ENCODE measurements at places on chromosomes 13 and 19.
A peak's percentile ranks its signal among the peaks of the same experiment; 100 is the strongest.

DNA sequence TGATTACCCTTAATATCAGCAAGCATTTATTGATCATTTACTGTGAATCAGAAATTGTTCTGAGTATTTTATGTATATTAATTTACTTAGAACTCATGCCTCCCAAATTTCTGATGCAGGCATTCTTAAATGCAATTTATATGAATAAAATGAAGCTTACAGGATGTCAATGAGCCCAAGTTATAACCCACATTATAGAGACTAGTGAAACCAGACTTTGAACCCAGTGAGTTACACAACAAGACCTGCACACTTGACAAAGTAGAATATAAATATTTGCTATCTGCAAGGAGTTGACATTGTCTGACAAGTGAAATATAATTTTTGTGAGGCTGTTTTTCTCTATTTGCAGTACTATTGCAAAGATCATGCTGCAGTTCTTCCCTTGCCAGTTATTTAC lies 656.0 kb downstream of the GPC5 start:
- DNase-seq = no peak

DNA sequence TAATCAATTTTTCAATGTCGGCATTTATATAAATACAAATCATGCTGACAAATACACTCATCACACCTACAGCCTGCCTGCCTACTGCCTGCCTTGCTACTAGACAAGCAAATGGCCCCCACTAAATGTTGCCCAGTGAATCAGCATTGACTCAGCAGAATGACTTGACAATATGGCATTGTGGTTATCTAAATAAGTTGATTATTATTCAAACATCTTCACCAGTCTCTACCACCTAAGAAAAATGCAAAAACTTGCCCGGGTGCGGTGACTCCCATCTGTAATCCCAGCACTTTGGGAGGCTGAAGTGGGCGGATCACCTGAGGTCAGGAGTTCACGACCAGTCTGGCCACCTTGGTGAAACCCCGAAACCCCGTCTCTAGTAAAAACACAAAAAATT lies 296.1 kb downstream of the PCDH9 start:
- DNase-seq = no peak

- DNase-seq = no peak
Observed at GRCh38 chr13:101155920-101156319, 260.4 kb downstream of the NALCN start.

GRCh38 chr13:60386250-60386649 lies 10.8 kb upstream of the TDRD3 start:
- no peak for DNase-seq

DNA sequence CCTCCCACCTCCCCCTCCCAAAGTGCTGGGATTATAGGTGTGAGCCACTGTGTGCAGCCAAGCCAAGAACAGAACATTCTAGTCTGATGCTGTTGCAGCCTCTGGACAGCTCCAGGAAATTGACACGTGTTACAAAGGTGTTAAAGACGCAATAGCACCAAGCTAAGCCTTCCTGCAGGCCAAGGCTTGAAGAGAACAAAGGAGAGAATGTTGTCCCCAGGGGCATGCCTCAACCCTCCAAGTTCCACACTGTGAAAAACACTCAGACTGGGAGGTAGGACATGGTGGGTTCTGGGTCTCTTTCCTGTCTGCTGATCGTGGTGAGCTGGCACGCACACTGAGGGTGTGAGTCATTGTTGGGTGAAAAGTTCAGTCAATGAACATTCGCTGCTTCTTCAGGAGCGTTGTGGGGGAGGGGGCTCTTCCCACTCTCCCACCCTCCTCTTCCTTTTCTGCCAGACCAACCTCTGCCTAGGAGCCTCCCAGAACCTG lies 5.3 kb upstream of the PTPRS start:
- no peak for DNase-seq

GRCh38 chr13:41788552-41788951 lies 172.4 kb downstream of the VWA8 start:
- no peak for DNase-seq

GRCh38 chr19:47226426-47227351 lies 4.3 kb downstream of the BBC3 start:
- peak; percentile 79 for DNase-seq

DNA sequence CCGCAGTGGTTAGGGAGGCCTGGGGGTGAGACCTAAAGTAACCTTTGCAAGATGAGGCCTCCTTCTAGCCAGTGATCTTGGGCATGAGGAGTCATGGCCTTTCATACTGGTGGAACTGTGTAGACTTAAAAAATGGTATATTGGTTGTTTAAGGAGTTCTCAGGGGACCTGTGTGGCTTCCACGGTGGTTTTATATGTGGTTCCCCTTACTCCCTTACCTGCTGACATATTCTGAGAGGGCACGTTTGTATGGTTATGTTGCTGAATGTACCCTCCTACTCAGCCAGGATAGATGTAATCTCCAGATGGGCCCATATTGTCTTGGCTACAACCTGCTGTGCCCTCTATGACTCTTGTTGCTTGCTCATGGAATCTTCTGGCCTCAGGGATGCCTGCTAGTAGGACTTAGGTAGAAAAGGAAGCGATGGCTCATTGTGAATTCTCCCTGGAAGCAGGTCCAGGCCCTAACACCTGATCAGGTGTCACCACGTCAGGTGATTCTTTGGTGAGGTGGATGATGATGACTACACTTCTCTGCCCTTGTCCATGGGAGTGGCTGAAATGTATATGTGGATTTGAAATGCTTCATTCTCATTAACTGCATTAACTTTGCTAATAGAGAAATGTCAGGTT lies 1.8 kb downstream of the ZNF460 start:
- no peak for DNase-seq

GRCh38 chr13:30456290-30456689 lies 9.4 kb downstream of the HMGB1 start:
- no peak for DNase-seq

DNA sequence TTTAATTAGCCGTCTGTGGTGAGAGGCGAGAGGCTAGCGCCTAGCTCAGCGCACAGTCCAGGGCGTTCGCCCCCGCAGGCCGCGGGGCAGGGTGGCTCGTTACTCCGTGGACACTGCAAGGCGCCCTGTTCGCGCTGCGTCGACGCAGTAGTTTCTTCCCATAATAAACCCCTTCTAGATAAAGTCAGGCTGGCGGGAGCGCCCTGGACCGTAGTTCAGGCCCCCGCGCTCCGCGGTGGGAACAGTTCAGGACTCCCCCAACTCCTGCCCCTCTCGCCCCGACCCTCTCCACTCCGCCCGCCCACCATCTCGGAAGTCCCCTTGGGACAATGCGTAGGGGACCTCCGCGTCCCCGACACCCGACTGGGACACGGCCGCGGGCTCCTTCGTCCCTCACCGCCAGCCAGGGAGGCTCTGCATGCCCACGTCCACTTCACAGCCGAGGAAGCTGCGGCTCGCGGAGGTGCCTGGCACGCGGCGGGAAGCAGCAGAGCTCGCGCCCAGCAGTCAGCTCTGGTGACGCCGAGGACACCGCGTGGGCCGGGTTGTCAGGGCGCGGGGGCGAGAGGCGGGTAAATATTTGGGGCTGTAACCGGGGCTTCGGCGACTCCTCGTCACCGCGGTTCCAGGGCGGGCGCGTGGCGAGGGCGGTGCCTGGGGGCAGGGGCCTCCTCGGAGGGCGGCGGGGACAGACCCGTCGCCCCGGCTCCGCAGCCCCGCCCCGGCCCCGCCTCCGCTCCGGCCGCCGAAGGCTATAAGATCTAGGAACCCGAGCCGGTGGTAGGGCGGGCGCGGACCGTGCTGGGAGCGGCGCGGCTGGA lies at the start of gene RGCC:
Gene RGCC (plus strand): TSS at position 783 of the 821 bp plus-strand sequence. CDS start 158 bp downstream, outside the sequence.
- no peak for DNase-seq

DNA sequence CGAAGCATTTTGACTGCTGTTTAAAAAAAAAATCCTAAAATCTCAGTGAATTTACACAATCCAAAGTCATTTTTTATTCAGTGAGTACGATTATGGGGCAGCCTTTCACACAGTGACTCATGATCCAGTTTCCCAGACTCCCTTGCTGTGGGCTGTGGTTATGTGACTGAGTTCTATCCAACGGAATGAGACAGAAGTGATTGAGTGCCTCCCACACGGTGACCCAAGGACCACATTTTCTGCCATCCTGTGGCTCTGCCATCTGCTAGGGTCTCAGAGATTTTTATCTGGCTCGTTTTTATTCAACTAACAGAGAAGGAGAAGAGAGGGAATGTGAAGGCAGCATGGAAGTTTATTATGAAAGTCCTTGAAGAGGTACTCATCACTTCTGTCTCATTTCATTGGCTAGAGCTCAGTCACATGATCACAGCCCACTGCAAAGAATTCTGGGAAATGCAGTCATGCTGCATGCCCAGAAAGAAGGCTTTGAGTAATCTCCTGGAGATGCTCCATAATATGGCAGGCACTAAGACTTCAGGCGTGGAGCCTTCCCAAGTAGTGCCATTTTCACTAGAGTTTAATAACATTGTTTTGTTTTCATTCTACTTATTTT lies 999.4 kb downstream of the UQCRFS1 start:
- no peak for DNase-seq

DNA sequence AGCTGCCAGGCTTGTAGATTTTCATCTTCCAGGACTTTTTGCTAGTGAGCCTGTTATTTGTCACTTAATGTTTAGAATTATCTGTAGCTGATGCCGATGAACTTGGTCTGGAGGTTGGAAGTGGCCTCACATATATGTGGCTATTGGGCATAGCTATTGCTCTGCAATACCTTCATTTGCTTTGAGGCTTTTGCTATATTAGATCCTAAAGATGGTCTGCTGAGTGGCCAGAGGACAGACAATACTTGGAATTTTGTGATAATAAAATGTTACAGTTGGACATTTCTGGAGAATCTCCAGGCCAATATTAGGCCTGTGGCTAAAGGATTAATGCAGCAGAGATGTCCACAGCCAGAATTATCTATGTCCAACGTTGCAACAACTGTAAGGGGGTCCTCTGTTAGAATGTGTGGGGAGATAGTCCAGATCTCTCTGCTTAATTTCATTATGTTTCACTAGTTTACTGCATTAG lies 222.3 kb downstream of the GPC5 start:
- no peak for DNase-seq

- peak; percentile 9 for DNase-seq
Observed at GRCh38 chr13:32381539-32381938, 46.4 kb downstream of the N4BP2L1 start.

GRCh38 chr19:6238643-6239281 lies 41.0 kb downstream of the MLLT1 start:
- no peak for DNase-seq

- DNase-seq = no peak
Observed at GRCh38 chr13:72204291-72204690, 337.3 kb upstream of the DACH1 start.

DNA sequence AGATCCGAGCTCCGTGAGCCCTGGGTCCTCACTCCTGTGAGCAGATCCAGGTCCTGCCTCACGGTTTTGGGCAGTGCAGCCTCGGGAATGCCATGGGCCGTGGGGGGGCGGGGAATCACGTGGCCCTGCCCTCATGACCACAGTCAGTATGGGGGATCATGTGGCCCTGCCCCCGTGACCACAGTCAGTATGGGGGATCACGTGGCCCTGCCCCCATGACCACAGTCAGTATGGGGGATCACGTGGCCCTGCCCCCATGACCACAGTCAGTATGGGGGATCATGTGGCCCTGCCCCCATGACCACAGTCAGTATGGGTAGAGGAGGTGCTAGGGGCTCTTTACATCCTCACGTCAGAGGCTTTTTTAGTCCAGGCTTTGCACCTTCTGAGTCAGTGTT lies 64.3 kb upstream of the F7 start:
- no peak for DNase-seq

GRCh38 chr19:41918653-41919244 lies 9.5 kb downstream of the ERFL start:
- DNase-seq = no peak

DNA sequence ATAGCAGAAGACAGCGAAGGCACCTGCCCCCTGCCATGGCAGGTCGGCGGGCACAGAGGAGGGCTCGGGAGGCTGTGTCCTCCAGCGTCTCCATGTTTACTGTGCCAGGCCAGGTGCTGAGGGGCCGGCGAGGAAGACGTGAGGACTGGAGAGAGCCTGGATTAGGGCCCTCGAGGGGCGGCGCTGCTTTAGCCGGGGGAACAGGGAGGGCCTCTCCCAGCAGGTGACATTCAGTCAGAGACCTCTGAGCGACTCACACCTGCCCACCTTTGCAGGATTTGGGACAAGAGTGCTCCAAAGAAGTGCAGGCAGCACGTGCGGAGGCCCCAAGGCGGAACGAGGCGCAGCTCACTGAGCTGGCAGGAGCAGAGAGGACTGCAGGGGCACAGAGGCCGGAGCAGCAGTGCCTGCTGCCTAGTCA lies 17.6 kb downstream of the KDM4B start:
- DNase-seq = no peak

DNA sequence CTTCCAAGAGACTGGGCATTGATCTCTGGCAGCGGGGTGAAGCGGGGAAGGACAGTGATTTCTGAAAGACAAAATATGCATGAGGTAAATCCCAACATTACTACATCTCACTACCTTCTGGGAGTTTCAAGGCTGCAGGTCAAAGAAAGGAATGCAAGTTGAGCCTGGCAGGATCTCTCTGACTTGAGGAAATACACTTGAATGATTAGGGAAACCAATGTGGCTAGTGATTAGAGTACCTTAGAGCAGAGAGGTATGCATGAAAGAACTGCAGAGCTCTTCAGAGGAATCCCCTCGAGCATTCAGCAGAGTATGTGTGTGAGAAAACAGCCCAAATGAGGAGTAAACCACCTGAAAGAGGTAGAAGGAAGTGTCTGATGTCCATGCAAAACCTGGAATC lies 2874.1 kb upstream of the PCDH20 start:
- no peak for DNase-seq

- no peak for DNase-seq
Observed at GRCh38 chr13:41289463-41289881, 21.6 kb upstream of the NAA16 start.

Data from SHP77 (cell line).